ENCODE measurements at places on chromosomes 1 and 21.

- no peak for DNase-seq
These were observed 75.3 kb upstream of the RALGPS2 start for GRCh38 chr1:178649582-178650350.

- DNase-seq, result no peak
These were observed 2.6 kb downstream of the IRF2BP2 start for GRCh38 chr1:234607109-234608024.

- no peak for DNase-seq
These were observed 55.9 kb downstream of the DAP3 start for GRCh38 chr1:155744711-155745283.

DNA sequence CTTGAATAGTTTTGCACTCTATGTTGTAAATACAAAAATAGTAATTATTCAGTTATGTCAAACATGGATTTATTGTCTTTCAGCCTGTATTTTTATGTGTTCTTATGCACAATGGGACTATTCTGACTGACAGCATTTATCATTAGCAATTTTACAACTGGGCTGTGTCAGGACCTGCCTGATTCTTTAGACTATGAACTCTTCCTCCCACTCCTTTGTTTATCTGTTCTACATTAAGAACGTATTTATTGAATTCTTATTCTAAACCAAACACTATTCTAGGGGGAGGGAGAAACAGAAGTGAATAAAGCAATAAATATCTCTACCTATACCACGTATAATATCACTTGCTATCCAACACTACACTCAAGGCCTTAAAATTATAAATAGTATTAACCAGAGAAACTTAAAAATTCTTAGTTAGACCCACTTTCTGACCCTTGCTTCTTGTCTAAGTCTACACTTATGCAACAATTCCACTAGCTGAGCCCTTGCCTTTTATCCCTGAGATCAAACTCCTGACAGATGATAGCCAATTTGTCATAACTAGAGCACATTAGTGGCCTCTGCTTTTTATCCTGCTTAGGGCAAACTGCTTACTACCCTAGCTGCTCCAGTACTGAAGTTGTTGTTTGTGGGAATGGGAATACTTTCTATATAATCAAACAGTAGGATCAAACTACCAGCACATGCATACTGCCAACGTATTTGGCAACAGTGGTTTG, 494.3 kb downstream of the BRINP3 start:
- no peak for DNase-seq

- no peak for DNase-seq
These were observed 16.1 kb downstream of the UTP11 start for GRCh38 chr1:38028671-38029070.

DNA sequence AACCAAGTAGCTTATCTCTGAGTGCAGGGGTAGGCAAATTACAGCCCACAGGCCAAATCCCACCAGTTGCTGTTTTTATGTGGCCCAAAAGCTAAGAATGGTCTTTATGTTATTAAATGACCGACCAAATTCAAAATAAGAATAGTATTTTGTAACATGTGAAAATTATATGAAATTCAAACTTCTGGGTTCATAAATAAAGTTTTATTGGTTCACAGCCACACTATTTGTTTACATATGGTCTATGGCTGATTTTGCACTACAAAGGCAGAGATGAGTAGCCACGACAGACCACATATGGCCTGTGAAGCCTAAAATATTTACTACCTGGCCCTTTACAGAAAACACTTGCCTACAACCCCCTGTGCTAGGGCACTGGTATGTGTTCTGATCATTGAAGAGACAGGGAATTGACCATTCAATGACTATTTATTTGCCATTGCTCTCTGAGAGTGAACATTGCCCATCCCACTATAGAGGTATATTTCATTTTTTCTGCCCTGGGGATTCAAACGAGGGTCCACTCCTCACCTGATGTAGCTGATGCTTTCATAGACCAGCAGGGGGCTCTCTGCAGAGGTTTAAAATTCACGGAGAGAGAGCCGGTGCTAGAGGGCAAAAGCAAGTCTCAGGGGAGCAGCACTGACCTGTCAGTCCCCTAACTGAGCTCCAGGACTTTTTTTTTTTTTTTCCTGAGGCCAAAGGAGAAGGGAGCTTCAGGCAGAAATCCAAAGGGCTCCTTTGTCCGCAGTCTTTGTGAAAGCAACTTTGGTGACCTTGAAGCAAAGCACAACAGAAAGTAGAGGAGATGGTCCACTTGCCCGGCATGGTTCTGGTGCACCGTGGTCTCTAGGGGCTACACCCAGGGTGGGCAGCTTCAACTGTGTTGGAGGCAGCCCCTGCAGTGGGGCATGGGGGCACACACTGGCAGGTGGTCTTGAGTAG, 7.3 kb upstream of the GNL2 start:
- no peak for DNase-seq

GRCh38 chr1:58657082-58657481, 42.8 kb downstream of the MYSM1 start:
- DNase-seq, result no peak

DNA sequence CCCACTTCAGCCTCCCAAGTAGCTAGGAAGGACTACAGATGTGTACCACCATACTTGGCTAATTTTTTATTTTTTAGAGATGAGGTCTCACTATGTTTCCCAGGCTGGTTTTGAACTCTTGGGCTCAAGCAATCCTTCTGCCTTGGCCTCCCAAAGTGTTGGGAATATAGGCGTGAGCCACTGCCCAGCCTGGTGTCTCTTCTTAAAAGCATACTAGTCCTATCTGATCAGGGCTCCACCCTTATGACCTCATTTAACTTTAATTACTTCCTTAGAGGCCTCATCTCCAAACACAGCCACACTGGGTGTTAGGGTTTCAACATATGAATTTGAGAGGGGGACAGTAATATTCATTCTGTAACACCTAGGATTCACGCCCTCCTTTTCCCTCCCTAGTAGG, 130.9 kb downstream of the GLIS1 start:
- no peak for DNase-seq

DNA sequence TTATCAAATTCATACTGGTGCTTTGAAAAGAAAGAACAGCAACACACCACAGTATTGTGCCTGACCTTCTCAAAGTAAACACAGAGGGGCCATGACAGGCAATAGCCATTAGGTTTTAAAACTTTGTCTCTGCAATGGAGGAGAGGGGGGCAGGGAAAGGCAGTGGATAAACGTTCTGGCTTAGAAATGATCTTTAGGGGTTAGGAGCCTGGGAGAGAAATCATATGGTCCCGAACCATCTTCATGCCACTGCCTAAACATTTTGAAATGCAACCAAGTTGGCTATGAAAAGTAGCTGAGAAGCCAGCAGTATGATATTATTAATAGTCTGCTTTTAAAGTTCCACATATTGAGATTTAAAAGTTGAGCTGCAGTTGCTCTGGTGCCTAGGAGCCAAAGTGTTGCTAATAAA, 39.8 kb downstream of the PLPP3 start:
- DNase-seq, result no peak

- no peak for DNase-seq
These were observed 246.9 kb upstream of the ST6GALNAC5 start for GRCh38 chr1:76620371-76620770.
